ENCODE measurements at places on chromosomes 13 and 19.
A peak's percentile ranks its signal among the peaks of the same experiment; 100 is the strongest.

DNA sequence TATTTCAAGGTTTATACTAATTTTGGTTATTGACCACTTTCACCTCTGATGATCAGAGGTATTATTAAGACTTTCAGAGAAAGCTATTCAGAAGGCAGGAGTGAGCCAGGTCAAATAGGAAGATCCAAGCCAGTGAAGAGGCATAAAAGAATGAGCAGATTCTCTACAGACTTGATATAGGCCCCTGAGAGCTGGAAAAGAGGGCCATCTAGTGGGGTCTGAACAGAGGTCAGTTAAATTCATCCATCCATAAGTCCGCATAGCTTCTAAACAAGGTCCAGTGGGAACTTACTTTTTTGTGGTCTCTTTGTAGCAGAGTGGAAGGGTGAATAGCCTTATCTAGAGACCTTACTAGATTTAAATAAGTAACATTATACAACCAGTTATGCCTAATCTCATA, 126.6 kb upstream of the UFM1 start:
- no peak for DNase-seq

GRCh38 chr13:45786293-45786920, 65.1 kb downstream of the SIAH3 start:
- DNase-seq: no peak

DNA sequence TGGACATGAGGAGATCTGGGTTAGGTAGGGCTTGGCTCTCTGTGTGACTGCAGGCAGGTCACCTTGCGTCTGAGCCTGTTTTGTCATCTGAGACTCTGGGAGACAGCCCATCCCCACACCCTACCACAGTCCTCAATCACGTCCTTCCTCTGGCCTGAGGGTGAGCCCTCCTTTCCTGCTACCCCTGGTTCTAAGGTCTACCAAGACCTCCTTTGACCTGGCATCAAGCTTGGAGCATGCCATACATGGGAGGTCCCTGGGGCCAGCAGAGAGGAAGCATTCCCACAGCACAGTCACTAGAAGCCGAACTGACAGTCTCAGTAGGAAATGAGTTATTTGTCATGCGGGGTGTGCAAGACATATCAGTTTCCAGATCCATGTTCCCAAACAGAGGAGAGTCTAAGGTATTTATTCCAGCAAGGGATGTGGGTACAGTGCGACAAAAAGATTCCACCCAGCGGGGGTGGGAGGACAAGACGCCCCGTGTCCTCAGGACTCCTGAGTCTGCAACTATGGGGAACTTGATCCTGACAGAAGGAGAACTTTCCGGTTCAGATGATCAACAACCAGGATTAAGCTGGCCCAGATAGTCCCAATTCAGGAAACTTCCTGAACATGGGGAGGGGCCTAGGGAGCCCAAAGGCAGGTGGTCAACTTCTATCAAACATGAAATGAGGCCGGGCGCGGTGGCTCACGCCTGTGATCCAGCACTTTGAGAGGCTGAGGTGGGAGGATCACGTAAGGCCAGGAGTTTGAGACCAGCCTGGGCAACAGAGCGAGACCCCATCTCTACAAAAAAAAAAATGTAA, 9.5 kb downstream of the ARRDC2 start:
- DNase-seq: no peak

GRCh38 chr19:54388802-54389139, 24.0 kb upstream of the LAIR1 start:
- no peak for DNase-seq

DNA sequence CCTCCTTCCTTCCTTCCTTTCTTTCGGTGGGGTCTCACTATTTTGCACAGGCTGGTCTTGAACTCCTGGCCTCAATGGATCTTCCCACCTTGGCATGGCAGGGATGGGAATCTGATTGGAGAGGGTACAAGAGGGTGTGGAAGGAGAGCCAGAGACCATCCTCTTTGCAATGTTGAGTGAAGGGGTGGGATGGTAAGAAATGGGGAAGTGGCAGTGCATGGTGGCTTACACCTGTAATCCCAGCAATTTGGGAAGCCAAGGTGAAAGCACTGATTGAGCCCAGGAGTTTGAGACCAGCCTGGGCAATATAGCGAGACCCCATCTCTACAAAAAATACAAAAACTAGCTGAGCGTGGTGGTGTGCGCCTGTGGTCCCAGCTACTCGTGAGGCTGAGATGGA, 5.5 kb downstream of the BLOC1S3 start:
- no peak for DNase-seq

DNA sequence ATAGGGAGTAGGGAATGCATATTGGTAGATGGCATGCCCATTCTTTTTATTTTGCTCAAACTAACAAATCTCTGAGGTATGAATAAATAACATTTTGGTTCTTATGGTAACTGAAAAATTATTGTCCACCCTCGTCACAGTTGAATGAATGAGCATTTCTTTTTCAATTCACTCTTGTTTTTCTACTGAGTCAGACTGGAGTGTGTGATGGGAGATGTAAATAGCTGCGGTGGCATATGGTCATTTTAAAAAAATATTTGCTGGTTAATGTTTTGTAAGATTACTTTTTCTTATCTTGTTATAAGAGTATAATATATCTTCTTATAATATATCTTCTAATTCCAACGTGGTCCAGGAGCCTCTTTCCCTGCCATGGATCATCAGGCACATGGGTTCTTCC, 586.5 kb downstream of the SLITRK5 start:
- DNase-seq: no peak

DNA sequence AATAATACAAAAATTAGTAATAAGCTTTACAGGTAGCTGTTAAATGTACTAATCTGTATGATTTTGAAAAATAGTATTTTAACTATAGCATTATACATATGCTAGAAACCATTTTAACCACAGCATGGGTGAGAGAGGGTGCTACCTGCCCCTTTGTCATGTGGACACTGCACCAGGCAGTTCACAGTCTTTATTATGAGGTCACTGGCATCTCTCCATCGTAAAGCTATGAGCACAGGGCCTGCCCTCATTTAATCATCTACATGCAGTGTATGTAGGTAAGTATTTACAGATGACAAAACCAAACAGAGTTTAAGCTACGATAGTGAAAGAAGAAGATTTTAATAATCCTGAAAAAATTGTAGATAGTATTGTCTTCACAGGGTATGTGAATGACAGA, 21.7 kb downstream of the EDNRB start:
- DNase-seq: no peak

DNA sequence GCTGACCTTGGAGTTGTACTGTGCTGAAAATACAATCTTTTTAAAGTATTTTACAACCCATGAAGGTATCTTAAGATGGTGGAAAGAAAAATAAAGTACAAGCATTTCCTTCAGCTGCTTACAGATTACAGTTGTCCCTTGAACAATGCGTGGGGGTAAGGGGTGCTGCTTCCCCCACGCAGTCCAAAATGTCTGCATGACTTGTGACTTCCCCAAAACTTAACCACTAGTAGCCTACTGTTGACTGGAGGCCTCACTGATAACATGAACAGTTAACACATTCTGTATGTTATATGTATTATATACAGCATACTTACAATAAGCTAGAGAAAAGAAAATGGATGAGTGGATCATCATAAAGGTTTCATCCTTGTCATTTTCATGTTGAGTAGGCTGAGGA, 45.3 kb upstream of the ZNF599 start:
- DNase-seq: no peak

GRCh38 chr13:106802917-106803316, 235.0 kb upstream of the ARGLU1 start:
- no peak for DNase-seq

DNA sequence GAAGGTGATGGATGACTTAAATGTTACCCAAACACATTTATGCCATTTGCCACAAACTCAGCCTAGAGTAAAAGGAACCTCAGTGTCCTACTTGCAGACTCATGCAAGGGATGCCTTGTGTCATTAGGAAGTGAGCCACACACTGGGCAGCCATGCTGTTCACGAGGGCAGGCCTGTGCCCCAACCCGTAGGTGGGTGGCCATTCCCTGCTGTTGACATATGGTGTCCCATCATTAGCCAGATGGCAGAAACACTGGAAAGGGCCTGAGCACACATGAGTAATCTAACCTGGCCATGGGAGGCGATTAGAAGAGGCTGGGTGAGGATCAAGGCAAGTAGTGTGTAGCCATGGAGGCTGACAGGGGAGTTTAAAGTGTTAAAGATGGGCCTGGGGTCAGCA, 9.7 kb upstream of the LRCH1 start:
- DNase-seq: no peak

- DNase-seq: no peak
Measured at GRCh38 chr13:102035969-102036368, 365.9 kb downstream of the FGF14 start.

DNA sequence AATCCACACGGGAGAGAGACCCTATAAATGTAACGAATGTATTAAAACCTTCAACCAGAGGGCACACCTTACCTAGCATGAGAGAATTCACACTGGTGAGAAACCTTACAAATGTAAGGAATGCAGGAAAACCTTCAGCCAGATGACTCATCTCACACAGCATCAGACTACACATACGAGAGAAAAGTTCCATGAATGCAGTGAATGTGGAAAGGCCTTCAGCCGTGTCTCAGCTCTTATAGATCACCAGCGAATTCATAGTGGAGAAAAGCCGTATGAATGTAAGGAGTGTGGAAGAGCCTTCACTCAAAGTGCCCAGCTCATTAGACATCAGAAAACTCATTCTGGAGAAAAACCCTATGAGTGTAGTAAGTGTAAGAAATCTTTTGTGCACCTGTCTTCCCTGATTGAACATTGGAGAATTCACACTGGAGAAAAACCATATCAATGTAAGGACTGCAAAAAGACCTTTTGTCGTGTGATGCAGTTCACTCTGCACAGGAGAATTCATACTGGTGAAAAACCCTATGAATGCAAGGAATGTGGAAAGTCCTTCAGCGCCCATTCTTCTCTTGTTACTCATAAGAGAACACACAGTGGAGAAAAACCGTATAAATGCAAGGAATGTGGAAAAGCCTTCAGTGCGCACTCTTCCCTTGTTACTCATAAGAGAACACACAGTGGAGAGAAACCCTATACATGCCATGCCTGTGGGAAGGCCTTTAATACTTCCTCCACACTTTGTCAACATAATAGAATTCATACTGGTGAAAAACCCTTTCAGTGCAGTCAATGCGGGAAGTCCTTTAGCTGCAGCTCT, 16.0 kb downstream of the ZNF582 start:
- DNase-seq: no peak

- DNase-seq: no peak
Measured at GRCh38 chr19:51541458-51542357, 10.2 kb upstream of the SIGLEC6 start.

- no peak for DNase-seq
Measured at GRCh38 chr13:113035213-113035800, 66.3 kb downstream of the MCF2L start.

- no peak for DNase-seq
Measured at GRCh38 chr13:40254394-40254793, 412.0 kb downstream of the FOXO1 start.

- DNase-seq: no peak
Measured at GRCh38 chr13:112768795-112769481, 79.1 kb downstream of the ATP11A start.

GRCh38 chr19:10936661-10937084, 8.1 kb downstream of the TIMM29 start:
- peak; percentile 20 for DNase-seq

- peak; percentile 14 for DNase-seq
Measured at GRCh38 chr19:13441810-13442512, 64.3 kb downstream of the CACNA1A start.

GRCh38 chr19:10420444-10421239, at the start of gene PDE4A:
Gene PDE4A, plus strand, starts transcription at chr19:10420538. Its CDS starts 227 bp downstream, at chr19:10420765.
- DNase-seq: peak; percentile 75

GRCh38 chr13:110542169-110542796, 19.2 kb downstream of the RAB20 start:
- no peak for DNase-seq

- no peak for DNase-seq
Measured at GRCh38 chr13:97194479-97194878, 27.7 kb upstream of the MBNL2 start.

- no peak for DNase-seq
Measured at GRCh38 chr19:33090179-33090578, 9.2 kb downstream of the GPATCH1 start.

DNA sequence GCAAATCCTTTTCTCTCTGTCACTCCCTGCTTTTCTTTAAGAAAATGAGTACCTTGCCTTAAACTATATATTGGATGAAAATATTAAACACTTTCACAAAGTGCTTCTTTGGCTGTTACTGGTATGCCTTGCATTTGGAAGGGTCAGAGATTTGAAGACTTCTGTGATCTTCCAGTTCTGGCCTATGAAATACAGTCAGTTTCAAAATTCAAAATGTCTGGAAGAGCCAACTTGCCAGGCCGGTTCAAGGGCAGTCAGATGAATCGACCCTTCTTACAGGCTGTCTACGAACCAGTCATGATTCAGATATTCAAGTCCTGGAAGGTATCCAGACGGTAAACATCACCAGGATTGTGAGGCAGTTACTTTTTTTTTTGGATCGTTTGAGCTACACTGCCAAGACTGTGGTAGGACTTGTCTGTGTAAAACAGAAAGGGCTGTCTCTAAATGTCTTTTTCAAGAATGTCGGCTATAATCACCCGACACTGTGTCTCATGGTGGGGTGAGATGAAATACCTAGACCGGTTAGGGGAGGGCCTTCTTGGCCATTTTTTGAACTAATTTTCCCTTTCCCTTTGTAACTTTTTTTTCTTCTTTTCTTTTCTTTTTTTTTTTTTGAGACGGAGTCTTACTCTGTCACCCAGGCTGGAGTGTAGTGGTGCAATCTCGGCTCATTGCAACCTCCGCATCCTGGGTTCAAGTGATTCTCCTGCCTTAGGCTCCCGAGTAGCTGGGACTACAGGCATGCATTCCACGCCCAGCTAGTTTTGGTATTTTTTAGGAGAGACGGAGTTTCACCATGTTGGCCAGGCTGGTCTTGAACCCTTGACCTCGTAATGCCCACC, 11.2 kb downstream of the ACTN4 start:
- DNase-seq: no peak

DNA sequence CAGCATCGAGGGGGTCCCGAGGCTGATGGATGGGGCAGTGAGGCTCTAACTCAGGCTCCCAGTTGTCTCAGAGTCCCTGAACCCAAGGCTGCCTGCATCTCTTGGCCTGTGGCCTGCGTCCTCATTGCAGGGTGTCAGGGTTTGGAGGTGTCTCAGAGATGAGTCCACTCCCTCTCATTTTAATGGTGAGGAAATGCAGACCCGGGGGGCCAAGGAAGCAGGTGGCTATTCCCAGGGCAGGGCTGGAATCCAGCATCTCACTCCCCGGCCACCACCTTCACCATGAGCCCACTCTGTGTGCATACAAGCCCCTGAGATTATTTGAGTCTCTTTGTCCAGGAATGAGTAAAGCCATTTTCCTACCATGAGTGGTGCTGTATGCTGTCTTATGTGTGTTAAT, 21.4 kb downstream of the TEX29 start:
- no peak for DNase-seq

GRCh38 chr19:18223860-18224524, 2.2 kb downstream of the PDE4C start:
- DNase-seq: peak; percentile 12

- no peak for DNase-seq
Measured at GRCh38 chr19:10395003-10395402, 8.3 kb downstream of the CDC37 start.

Data from activated T-helper 1 cell treated with anti-CD3 and anti-CD28 coated beads, Interleukin-12 subunit alpha, Interleukin-12 subunit beta, Interleukin-2, Interleukin-4 antibody, amounts not matched to agents 30 ng/mL and 10 ng/mL and 1 ng/mL, durations not matched to agents 14 hours and 24 hours and 36 hours (primary cell).